ENCODE measurements at places on chromosomes 16 and 17.

- no peak for DNase-seq
Measured at GRCh38 chr16:1036166-1036565, 36.4 kb upstream of the SSTR5 start.

DNA sequence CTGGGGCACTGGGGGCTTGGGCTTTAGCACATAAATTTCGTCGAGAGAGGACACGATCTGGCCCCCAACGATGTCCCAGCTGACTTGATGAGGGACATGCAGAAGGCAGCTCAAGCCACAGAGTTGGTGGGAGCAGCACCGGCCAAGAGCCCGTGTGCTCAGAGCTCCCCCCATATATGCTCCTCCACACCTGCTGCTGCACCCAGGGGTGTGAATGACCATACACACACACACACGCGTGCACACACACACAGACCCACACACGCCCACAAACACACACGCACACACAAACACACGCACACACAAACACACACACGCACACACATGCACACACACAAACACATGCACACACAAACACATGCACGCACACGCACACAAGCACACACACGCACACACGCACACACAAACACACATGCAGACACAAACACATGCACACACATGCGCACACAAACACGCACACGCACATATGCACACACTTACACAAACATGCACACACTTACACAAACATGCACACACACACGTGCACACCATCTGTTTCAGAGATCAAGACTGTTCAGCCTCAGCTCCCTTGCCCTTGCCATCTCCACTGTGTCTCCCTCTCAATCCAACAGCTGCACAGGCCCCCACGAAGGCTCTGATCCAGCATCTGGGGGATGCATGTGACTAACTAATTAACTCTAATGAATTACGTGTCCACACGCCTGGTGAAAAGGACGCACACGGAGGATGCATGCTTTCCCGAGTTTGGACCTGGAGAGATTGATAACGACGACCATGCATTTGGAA lies 85.6 kb upstream of the TNRC6C start:
- DNase-seq: no peak

DNA sequence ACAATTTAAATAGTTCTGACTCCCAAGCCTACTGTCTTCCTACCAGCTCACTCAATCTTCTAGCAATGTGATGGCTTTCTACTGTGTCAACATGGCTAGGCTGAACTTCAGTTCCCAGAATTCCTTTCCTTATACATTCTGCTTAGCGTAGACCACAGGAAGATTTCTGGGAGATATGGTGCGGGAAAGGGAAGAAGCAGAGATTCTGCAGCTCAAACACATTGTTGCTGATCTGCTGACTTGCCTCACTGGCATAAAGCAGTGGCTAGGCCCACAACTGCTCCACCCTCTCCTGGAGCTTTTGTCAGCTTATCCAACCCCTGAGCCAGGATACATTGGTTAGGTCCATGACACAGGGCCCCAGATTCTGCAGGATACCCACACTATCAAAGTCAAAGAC lies 58.8 kb downstream of the GAS7 start:
- DNase-seq: no peak

GRCh38 chr17:75498039-75498725 lies 17.2 kb downstream of the CASKIN2 start:
- no peak for DNase-seq

- no peak for DNase-seq
Measured at GRCh38 chr16:24977678-24978075, 37.5 kb downstream of the ARHGAP17 start.

- no peak for DNase-seq
Measured at GRCh38 chr17:64223283-64223682, 39.8 kb downstream of the TEX2 start.

GRCh38 chr17:27674335-27674734 lies 43.3 kb downstream of the LGALS9 start:
- no peak for DNase-seq

DNA sequence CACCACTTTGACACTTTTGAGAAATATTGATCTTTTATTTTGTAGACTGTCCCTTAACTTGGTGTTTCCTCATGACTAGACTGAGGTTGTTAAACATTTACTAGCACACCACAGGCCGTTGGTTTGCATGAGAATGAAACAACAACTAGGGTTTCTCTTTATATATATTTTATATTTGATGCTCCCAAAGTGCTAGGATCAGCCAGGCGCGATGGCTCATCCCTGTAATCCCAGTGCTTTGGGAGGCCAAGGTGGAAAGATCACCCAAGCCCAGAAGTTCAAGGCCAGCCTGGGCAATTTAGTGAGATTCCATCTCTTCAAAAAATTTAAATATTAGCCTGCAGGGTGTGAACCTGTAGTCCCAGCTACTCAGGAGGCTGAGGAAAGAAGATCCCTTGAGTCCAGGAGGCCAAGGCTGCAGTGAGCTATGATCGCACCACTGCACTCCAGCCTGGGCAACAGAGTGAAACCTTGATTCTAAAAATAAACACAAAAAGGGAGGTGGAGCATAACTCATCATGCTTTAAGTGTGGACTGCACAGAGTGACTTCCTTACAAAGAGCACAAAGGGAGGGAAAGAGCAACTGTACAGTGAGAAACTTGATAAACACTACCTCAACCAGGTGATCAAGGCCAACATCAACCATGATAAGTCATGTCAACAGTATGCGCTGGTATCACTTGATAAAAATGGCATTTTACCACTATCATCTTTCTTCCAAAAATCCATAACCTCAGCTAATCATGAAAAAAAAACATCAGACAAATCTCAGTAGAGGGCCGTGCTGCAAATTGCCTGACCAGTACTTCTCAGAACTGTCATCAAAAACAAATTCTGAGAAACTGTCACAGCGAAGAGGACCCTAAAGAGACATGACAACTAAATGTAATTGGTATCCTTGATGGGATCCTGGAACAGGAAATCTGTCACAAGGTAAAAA lies 72.8 kb upstream of the ATF7IP2 start:
- no peak for DNase-seq

GRCh38 chr17:67549820-67550219 lies 167.9 kb upstream of the NOL11 start:
- DNase-seq: no peak

GRCh38 chr17:1077986-1078711 lies 81.2 kb downstream of the TIMM22 start:
- no peak for DNase-seq

DNA sequence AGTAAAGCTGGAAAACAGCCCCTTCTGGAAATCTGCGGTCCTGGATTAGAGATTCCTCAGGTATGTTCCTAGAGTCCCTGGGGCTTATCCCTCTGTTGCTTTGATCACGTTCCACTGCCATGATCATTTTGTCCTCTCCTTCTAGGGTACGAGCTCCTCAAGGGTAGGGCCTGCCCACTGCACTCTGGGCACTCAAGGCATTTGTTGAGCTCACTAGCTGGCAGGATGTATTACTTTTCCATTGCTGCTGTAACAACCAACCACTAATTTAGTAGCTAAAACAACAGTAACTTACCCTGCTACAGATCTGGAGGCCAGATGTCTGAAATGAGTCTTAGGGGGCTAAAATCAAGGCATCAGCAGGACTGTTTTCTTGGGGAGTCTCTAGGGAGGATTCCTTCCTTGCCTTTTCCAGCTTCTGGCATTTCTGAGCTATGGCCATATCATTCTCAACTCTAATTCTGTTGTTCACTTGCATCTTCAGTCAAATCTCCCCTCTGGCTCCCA lies 65.7 kb downstream of the ARSG start:
- no peak for DNase-seq

DNA sequence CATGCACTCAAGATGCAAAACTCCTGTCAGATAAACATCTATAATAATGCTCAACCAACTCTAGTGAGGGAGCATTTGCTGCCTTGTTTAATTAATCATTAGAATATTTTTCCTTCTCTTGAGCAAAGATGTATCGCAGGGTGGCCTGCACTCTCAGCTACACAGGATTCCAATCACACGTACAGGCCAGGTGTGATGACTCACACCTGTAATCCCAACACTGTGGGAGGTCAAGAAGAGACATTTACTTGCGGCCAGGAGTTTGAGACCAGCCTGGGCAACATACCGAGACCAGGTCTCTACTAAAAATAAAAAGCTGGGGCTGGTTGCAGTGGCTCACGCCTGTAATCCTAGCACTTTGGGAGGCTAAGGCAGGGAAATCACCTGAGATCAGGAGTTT lies 49.1 kb downstream of the ARHGAP17 start:
- no peak for DNase-seq

DNA sequence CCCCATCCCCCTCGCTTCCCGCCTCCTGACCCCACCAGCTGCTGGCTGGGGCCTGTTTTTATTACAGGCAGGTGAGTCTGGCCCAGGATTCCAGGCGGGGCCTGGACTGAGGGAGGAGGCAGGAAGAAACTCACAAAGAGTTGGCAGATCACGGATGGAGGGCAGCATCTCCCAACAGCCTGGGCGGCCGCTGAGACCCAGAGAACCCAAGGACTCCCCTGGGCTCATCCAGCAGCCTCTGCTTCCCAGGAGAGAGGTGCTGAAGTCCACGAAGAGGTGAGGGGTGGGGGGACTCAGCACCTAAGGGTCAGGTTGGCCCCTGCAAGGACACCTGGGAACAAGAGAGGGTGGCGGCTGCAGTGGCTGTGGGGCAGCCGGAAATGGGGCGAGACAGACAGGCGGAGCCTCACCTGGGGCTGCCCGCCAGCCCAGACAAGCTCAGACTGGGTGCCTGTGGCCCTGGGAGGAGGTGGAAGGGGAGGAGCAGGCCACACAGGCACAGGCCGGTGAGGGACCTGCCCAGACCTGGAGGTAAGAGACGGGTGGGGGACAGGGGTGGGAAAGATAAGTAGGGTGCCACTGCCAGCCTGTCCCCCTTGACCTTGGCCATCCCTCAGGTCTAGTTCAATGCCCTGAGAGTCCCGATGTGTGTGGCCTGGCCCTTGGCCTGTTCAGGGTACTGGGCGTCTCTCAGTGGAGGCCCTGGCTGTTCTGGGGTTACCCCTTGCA lies 8.7 kb upstream of the ADGRG1 start:
- no peak for DNase-seq

DNA sequence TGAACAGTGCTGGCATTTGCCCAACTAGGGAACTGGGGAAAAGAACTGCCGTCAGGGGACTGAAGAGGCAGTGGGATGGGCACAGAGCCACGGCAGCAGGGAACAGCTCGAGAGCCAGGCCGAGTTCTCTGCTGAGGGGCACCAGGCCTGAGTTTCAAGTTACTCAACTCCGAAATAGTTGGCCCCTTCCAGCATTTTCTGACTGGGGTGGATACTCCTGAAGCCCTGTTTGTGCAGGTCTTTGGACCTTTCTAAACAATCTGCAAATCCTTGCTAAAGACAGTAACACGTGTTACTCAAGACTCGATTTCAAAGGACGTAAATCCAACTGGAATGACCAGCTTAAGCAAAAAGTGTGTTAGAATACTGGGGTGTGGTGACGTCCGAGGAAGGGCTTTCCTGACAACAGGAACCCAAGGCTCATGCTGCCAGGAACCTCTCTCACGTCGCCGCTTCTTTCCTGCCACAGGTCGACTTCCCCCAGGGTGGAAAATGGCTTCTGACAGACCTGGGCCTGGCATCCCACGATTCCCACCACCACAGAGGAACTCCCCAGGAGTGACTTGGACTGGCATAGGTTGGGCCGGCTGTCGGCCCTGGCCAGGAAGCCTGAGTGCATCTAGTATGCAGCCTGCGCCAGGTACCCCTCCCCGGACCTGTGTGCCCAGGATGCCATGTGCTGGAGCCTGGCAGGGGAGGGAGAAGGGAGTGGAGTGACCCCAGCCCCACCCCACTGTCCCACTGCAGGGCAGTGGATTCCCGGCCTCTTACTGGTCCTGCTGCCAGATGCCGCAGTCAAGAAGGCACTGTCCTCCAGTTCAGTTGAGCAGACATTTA lies 71.9 kb downstream of the N4BP1 start:
- no peak for DNase-seq

DNA sequence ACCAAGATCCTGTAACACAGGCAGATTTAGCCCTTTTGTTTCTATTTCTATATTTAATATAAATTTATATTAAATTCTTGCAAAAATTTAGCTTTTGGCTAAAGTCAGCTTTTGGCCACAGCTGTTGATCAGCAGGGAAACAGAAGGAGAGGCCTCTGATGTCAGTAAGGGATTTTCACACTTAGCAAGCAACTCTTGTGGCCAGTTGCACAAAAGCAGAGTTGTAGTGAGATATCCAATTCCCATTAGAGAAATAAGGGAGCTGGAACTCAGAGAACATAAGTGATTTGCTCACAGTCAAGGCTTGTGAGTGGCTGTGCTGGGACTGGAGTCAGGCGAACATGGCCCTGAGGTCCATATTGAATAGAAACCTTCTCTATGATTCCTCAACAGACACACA lies 16.7 kb upstream of the HEATR6 start:
- DNase-seq: no peak

GRCh38 chr16:84144209-84144858 lies 643 bp downstream of the HSDL1 start:
- no peak for DNase-seq

- DNase-seq: no peak
Measured at GRCh38 chr16:3998793-3999478, 117.3 kb downstream of the ADCY9 start.

DNA sequence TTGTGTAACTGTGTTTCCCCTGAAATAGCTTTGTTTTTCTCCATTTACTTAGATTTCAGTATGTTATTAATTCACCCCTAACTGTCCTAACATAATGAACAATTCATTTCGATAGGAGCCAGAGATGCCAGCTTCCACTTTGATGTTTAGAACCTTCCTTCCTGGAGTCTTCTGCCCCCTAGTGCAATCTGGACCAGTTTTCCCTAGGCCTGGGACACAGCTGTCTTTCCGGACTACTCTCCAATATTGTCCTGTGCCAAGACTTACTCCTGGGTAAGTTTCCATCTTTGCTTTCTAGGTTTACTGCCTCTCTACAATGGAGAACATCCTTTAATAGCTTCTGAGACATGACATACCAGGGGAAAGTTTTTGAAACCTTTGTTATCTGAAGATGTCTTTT lies 12.8 kb downstream of the RECQL5 start:
- DNase-seq: no peak

- DNase-seq: no peak
Measured at GRCh38 chr16:13997933-13998332, 73.2 kb upstream of the MRTFB start.

GRCh38 chr17:81528651-81529436 lies 667 bp downstream of the FSCN2 start:
- no peak for DNase-seq

- no peak for DNase-seq
Measured at GRCh38 chr17:74354123-74354522, 7.5 kb downstream of the BTBD17 start.

GRCh38 chr16:31202414-31203375 lies at the start of gene PYCARD:
Gene PYCARD (minus strand): TSS chr16:31202760. CDS start chr16:31202690, 70 bp downstream.
- DNase-seq: no peak

Measured in stimulated activated CD4-positive, alpha-beta T cell treated with anti-CD3 and anti-CD28 coated beads, Interleukin-1b, Interleukin-23, amount 100 ng/mL, for 1 hour (primary cell).